ENCODE measurements at places on chromosomes 7 and 10.
A peak's percentile ranks its signal among the peaks of the same experiment; 100 is the strongest.

DNA sequence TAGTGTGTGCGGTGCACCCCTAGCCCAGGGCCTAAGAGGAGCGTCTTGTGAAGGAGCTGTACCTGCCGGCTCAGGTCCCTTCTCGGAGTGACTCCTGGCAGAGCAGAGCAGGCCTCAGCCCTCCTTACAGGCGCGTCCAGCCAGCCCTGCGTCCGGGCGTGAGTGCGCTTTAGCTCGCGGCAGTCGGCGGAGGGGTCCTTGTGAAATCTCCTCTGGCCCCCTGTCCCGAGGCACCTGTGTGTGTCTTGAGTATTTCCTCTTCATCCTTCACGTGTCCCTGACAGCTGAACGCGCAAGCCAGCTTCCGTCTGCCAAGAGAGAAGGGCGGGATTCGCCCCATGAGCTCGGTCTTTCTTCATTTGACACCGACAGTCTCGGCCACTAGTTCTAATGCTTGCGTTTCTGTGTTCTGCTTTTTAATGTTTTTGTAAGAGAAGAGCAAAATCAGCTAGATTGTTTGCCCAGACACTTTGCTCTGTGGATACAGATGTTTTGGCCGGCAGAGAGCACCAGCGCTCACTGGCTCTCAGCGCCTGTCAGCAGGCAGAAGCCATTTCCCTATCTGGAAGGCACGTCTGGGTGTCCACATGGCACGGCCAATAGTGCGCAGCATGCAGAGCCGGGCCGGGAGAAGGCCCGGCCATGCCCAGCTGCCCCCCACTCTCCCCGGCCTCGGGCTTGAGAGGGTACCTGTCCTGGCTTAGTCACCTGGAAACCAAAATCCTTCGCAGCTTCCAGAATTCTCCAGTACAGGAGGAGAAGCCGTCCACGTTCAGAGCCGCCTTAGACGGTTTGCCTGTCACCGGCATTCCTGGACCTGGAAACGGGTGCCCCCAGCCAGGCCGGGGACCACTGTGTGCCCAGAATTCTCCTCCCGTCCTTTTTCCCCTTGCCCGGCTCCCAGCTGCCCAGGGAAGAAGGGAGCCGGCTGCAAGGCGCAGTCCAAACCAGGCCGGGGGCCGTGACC is 7.0 kb downstream of the GET4 start:
- no peak for DNase-seq

DNA sequence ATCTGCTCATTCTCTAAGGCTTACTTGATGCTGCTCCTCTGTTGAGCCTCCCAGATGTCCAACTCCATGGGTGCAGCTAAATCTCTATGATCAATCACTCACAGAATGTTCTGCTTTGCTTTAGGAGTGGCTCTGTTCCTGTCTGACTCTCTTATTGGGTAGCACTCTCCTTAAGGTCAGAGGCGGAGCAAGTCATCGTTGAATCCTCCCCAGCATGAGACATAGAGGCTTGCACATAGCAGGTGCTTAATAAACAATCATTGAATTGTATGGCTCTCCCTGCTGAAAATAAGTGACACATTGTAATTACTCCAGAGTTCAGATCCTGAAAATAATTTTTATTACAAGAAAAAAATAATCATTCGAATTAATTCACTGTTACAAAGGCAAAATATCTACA is 69.7 kb downstream of the NPS start:
- no peak for DNase-seq

DNA sequence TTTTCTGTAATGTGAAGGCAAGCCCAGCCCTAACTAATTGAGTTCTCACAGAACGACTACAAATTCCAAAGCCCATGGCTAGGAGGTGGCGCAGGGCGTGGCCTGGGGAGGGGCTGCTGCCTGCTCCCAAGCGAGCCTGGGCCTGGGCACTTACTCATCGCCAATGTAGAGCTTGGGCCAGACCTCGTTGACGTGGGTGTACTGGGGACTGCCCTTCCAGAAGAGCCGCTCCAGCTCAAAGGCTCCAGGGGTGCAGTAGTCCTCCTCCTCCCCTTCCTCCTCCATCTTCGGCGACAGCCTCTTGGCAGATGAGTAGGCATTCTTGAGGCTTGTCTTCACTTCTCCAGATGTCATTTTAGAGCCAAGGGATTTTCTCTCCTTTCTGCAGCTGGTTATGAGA is 53.3 kb upstream of the SAMD8 start:
- DNase-seq: no peak

- peak; percentile 29 for DNase-seq
These were observed 4.0 kb downstream of the GATA3 start for GRCh38 chr10:8058274-8059111.

DNA sequence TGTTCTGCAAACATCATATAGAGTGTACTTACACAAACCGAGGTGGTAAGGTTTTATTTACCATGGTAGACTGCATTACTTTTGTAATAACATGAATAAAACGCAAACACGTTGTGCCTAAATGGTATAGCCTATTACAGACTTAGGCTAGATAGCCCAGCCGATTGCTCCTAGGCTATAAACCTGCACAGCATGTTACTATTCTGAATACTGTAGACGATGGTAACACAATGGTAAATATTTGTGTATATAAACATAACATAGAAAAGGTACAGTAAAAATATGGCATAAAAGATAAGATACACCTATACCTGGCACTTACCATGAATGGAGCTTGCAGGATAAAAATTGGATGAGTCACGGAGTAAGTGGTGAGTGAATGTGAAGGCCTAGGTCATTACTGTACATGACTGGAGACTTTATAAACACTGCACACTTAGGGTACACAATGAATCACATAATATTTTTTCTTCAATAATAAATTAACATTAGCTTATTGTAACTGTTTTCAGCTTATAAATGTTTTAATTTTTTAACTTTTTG is 16.3 kb downstream of the AKR1D1 start:
- no peak for DNase-seq

- no peak for DNase-seq
These were observed 127.7 kb downstream of the NRBF2 start for GRCh38 chr10:63260860-63261251.

DNA sequence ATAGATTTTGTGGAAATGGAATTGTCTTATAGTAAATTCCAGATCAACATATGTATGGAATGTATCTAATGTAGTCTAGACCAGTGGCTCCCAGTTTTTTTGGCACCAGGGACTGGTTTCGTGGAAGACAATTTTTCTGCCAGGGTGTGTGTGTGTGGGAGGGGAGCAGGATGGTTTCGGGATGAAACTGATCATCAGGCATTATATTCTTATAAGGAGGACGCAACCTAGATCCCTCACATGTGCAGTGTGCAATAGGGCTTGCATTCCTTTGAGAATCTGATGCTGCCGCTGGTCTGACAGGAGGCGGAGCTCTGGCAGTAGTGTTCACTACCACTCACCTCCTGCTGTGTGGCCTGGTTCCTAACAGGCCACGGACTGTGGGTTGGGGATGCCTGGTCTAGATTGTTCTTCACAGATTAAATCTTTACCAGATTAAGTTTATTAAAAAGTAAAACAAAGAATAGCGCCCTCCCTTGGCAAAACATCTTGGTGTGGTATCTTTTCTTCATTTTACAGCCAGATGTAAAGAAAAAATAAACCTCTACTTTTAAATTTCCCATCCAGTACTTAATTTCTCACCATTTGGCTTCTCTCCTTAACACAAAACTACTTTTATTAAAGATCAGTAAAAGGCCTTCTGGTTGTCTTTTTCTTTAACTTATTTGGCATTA is 48.4 kb downstream of the SEPTIN7 start:
- no peak for DNase-seq

GRCh38 chr10:11698691-11699549 is 43.3 kb upstream of the ECHDC3 start:
- no peak for DNase-seq

- DNase-seq: peak; percentile 12
These were observed 109.9 kb downstream of the OAT start for GRCh38 chr10:124308811-124309210.

DNA sequence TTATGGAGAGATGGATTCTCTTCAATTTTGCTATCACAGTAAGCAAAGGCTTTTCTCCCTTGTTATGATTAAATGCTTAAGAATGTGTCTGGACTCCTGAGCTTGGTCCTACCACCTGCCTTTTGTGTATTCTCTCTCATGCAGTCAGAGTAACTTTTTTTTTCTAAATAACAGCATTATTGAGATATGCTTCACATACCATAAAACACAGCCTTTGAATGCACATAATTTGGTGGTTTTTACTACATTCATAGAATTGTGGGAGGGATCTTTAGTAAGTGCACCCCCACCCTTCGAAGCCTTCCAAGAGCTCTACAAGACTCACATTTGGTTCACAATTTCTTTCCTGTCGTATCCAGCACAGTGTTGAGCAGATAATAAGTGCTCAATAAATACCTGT is 175.5 kb downstream of the ADAM12 start:
- no peak for DNase-seq

GRCh38 chr10:101569622-101570427 is 18.2 kb downstream of the POLL start:
- DNase-seq: peak; percentile 79

- DNase-seq: no peak
These were observed 210.3 kb downstream of the CAMK1D start for GRCh38 chr10:12559578-12560178.
